ENCODE measurements at places on chromosomes 12 and 14.
A peak's percentile ranks its signal among the peaks of the same experiment; 100 is the strongest.

DNA sequence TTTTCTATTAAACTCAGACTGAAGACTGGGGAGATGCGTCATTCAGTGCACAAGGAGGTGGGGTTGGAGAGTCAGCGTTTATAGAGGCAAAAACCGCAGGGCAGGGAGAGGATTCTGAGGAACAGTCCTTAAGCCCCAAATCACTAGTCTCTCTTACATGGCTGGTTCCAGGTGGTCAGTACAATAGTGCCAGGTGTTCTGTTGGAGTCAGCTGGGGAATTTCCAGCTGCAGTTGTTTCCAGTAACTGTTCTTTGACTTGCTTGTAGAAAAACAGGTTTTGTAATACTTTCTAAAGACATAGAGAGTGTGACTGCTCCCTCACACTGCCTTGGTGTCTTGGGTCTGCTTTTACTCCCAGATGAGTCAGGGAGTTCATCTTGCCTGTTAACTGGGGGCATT, 192.2 kb downstream of the TMTC3 start:
- DNase-seq: peak; percentile 42

GRCh38 chr12:78087363-78087675, 256.6 kb downstream of the NAV3 start:
- DNase-seq: peak; percentile 19

GRCh38 chr12:122558745-122559641, 31.9 kb downstream of the KNTC1 start:
- no peak for DNase-seq

GRCh38 chr14:73524493-73524892, 12.4 kb upstream of the ACOT1 start:
- DNase-seq: no peak

DNA sequence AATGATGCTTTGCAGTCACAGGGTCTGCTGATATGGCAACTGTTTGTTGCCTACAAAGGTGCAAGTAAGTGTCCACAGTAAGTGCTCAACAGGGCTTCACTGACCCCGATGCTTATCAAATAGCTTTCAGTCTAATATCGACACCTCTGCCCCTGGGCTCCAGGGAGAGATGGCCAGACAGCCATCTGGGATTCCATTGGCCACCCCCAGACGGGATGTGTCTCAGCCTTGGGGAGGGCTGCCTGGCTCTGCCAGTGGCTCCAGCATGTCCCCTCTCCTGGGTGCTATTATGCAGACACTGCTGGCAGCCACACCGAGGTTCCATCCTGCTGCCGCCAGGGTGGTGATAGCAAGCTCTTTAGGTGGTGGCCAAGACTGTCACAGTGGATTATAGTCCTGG, 57.4 kb downstream of the DGLUCY start:
- DNase-seq: no peak

- DNase-seq: no peak
Measured at GRCh38 chr14:93090826-93091555, 24.7 kb downstream of the ITPK1 start.

GRCh38 chr14:99413911-99414310, 66.7 kb downstream of the SETD3 start:
- no peak for DNase-seq

GRCh38 chr14:79420725-79421124, 790.6 kb downstream of the DIO2 start:
- no peak for DNase-seq

DNA sequence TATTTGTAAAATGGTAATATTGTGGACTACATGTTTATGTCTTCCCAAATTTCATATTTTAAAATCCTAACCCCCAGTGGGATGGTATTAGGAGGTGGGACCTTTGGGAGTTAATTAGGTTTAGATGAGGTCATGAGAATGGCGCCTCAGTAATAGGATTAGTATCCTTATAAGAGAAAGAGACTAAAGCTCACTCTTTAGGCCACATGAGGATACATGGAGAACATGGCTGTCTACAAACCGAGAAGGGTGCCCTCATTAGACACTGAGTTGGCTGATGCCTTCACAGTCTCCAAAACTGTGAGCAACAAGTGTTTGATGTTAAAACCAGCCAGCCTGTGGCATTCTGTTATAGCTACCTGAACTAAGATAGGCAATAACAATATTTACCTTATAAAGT, 58.3 kb upstream of the OTOGL start:
- DNase-seq: no peak

GRCh38 chr12:47184813-47185212, 105.1 kb upstream of the AMIGO2 start:
- no peak for DNase-seq

DNA sequence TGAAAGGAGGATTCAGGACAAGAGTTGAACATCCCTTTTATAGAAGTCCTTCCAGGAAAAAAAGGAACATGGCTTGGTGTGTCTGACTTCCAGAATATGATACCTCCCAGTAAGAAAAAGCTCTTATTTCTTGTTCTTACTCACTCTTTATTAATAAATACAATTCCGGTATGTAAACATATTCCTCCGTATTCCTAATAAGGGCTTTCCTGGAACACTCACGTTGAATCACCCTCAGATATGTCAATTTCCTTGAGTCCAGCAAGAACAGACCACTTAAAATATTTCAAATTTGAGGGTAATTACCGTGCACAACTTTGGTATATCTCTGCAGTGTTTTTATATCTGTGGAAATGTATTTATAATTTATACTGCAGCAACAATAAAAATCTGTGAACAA, 385.6 kb downstream of the SYT1 start:
- peak; percentile 8 for DNase-seq

DNA sequence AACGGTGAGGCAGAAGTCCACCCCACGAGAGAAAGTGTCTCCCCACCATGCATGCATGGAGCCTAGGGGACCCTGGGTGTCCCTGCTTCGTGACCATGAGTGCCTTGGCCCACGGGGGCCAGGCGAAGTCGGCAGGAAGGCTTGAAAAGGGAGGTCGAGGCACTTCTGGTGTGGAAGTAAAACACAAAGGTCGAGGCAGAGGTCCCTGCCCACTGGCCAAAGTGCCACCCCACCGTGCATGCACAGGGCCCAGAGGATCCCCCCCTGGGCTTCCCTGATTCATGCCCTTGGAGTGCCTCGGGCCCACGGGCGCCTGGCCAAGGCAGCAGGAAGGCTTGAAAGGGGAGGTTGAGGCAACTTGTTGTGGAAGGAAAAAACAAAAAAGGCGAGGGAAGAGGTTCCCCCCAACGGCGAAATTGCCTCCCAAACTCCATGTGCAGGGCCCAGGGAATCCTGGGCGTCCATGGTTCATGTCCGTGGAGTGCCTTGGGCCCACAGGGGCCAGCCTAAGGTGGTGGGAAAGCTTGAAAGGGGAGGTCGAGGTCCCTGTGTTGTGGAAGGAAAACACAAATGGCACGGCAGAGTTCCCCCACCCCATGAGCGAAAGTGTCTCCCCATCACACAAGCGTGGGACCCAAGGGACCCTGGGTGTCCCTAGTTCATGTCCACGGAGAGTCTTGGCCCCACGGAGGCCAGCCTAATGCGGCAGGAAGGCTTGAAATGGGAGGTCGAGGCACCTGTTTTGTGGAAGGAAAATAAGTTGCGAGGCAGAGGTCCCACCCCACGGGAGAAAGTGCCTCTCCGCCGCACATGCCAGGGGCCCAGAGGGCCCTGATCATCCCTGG, 372.1 kb downstream of the ALG10 start:
- no peak for DNase-seq

- peak; percentile 84 for DNase-seq
Measured at GRCh38 chr14:86915406-86915805, 1077.6 kb downstream of the GALC start.

DNA sequence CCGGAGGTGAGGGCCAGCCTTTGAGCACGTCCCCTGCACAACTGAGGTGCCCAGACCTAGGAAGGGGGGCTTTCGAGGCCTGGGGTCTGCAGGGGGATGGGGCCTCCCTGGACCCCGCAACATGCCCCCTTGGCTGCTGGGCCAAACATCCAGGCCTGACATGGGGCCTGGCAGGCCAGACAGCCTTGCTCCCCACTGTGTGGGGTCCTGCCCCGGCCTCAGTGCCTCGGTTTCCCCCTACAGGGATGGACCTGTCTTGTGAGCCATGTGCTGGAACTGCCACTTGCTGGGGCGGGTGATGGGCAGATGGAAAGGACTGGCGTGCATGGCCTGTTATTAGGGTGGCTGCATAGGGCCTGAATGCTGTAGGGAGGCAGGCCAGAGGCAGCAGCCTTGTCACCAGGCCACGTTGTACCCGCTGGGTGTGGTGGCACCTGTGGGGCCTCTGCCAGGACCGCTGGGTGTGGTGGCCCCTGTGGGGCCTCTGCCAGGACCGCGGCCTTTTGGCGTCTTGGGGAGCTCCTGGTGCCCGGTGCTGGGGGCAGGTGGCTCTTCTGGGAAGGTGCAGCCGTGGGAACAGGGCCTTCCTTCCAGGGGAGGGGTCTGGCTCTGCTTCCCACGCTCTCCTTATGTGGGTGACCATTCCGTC, 20.4 kb downstream of the ASPG start:
- DNase-seq: no peak

- no peak for DNase-seq
Measured at GRCh38 chr12:30829876-30830275, 75.1 kb upstream of the CAPRIN2 start.

DNA sequence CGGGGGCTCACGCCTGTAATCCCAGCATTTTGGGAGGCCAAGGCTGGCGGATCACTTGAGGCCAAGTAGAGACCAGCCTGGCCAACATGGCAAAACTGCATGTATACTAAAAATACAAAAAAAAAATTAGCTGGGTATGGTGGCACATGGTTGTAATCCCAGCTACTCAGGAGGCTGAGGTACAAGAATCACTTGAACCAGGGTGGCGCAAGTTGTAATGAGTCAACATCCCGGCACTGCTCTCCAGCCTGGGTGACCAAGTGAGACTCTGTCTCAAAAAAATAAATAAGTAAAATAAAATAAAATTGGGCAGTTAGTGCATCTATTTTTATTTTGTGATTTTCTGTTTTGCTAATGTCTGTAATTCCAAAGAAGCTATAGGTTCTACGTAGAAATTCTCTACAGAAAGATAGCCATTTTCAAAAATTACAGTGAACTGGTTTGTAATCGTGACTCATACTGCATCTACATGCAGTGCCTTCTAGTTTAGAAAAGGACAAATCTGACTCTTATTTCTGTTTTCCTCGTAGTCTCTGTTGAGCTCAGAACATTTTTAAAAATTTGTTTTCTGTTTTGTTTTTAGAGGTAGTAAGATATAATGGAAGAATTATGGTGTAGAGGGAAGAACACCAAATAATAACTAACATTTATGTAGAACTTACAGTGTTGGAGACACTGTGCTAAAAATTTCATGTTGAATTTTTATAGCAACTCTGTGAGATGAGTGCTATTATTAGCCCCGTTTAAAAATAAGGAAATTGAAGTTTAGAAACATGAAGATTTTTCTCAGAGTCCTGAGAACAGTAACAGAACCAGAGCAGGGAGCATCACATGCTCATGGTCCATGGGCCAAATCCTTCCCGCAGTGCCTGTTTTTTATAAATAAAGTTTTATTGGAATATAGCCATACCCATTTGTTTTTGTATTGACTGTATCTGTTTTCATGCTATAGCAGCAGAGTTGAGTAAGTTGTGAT, 201.2 kb downstream of the SYNE2 start:
- DNase-seq: no peak

DNA sequence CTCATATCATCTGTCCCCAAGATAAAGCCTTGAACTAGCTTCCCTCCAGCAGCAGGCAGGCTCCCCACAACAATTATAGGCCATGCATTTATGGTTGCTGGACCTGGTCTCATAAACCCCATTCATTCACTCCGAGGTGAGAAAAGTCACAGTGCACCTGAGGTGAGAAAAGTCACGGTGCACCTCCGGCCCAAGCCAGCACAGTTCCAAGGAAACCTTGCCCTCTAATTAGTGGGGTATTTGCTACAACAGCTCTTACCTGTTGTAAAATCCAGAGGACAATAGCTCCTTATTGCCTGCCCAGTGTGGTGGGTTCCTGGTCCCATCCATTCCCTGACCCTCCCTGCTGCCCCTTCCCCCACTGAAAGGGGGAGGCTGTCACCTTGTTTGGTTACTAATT, 65.6 kb downstream of the FBXL14 start:
- DNase-seq: no peak

DNA sequence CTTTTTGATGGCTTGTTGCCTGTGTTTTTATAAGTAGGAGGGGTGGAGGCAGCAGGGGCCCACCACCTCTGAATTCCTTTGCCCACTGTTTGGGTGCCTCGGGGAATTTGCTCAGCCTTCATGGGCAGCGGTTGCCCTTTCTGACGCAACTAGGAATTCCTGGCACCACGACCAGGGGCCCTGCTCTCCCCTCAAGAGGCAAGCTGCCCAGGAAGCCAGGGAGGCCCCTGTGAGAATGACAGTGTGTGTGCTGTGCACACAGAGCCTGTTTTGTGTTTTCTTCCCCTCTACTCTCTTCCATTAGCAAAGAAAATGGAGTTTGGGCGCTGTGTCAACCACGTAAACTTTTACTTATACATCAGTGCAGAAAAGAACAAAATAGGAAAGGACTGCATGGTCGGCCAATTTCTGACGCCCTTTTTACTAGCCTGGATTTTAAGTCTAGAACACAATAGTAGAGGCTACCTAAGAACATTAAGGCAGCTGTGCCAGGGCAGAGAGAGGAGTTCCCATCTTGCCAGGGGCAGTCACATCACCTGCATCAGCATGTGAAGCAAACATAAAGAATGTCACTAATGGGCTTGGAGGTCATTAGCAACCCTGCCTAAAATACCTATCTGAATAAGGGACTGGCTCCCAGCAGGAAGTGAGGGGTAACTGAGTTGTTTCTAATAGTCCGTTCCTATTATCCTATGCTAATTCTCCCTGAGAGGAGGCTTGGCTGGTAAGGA, 17.9 kb upstream of the PTGR2 start:
- DNase-seq: peak; percentile 35

DNA sequence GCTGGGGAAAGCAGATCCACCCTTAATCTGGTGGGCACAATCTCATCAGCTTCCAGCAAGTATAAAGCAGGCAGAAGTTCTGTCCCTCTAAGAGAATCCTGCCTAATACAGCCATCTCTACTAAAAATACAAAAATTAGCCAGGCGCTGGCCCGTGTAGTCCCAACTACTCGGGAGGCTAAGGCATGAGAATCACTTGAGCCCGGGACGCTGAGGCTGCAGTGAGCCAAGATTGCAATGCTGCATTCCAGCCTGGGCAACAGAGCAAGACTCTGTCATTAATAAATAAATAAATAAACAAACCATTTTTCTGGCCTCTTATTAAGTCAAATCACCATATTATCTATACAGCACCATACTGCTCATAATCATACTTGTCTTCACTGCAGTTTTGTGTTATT, 111.2 kb downstream of the MED13L start:
- no peak for DNase-seq

DNA sequence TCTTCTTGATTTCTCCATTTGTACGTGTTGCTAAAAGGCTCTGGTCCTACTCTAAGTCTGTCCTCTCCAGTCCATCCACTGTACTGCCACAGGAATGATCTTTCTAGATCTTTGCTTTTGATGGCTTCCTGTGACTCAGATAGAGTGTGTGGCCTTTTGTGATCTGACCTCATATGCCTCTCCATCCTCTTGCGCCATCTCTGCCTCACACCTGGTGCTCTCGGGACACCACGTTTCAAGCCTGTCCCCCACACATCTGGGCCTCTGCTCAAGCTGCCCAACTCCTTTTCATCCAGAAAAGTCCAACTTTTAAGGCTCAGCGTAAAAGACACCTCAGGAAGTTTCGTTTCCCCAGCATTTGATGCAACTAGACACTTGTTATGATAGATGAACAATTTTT, 39.0 kb downstream of the DCAF4 start:
- DNase-seq: peak; percentile 25

GRCh38 chr12:131872154-131873051, 22.0 kb upstream of the ULK1 start:
- DNase-seq: peak; percentile 72

- DNase-seq: no peak
Measured at GRCh38 chr12:104742551-104743201, 215.4 kb downstream of the SLC41A2 start.

All from fibroblast of skin of right quadriceps (primary cell).